Stimulated activated CD8-positive, alpha-beta memory T cell treated with anti-CD3 and anti-CD28 coated beads, Interleukin-4, amount 100 ng/mL, for 24 hours (primary cell): ENCODE measurements at places on chromosomes 2 and 18.

DNA sequence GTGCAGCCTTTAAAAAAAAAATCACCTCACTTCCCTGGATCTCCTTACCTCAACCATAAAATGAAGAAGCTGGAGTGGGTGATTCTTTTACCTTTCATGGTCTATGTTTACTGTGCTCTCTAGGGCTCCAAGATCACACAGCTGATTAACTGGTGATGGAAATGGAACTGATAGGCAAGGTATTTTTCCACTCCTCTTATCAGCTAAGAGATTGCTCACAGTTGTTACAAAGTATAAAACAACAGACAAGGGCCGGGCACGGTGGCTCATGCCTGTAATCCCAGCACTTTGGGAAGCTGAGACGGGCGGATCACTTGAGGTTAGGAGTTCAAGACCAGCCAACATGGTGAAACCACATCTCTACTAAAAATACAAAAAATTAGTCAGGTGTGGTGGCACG is 14.5 kb downstream of the RPS27A start:
- no peak for DNase-seq

DNA sequence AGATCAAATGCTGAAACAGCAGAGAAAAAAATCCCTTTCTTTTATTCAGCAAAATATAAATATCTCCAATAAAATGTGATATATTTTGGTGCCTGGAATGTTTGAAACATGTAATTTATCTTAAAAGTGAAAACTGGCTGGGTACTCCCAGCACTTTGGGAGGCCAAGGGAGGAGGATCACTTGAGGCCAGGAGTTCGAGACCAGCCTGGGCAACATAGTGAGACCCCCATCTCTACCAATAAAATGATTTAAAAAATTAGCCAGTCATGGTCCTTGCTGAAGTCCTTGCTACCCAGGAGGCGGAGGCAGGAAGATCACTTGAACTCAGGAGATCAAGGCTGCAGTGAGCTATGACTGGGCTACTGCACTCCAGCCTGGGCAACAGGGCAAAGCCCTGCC is 8.6 kb downstream of the SH3YL1 start:
- no peak for DNase-seq

DNA sequence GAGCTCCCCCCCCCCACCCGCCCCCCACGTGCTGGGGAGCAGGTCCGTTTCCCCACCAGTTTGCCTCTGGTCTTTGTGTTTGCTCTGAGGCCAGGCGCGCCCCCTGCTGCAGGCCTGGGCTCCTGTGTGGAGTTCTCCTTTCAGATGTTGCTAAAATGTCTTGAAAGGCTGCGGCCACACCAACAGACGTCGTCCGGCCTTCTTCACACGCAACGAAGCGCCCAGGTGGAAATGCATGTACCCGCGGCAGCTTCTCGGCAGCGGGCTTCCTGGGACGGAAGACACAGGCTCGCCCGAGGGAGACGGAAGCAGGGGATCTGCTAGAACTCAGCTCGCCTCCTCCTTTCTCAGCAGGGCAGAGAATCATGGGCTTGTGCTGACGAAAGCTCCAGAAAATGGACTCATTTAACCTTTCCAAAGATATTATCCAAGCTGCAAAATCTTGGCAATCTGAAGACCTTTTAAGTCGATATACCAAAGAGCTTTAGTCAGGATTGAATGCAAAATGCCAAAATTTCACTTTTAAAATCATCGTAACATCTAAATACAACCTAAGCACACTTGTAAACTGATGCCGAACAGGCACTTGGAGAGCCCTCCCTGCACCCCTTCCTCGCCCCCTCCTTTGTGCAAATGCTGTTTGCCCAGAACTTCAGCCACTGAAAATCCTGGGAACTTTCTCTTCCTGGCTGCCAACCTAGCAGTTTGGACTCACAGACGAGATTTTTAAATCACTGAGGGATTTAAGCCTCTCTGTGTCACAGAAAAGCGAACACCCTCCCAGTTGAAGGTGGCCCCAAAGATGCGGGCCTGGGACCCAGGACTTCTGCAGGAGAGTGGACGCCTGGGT is 125.5 kb upstream of the ZNF516 start:
- DNase-seq, result peak; percentile 20

GRCh38 chr2:178374865-178375264 is 76.1 kb downstream of the PRKRA start:
- no peak for DNase-seq

DNA sequence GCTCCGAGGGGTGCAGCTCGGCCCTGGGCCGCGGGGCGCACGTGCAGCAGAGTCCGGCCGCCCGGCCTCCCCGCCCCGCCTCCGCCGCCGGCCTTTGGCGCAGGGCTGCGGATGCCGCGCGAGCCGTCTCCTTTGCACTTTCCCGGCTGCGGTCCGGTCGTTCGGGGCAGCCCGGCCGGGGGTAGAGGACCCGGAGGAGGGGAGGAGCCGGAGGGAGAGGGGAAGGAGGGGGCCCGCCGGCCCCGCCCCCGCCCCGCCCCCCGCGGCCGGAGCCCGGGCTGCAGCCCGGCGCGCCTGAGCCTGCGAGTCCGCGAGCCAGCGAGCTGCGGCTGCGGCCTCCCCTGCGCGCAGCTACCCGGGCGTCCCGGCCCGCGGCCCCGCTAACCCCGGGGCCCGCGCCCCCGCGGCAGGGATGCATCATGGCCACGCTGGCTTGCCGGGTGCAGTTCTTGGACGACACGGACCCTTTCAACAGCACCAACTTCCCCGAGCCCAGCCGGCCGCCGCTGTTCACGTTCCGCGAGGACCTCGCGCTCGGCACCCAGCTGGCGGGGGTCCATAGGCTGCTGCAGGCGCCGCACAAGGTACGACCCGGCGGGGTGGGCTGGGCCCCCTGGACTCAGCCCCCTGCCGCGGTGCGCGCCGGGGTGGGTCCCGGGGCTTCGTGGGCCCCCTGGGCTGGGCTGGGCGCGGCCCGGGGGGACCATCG is at the start of gene FHOD3:
Gene FHOD3, plus strand, starts transcription at position 297 of the 709 bp plus-strand sequence. Its CDS starts 123 bp downstream, at position 420.
- DNase-seq, result no peak

GRCh38 chr2:227939271-227940027 is 68.0 kb downstream of the DAW1 start:
- DNase-seq, result no peak

DNA sequence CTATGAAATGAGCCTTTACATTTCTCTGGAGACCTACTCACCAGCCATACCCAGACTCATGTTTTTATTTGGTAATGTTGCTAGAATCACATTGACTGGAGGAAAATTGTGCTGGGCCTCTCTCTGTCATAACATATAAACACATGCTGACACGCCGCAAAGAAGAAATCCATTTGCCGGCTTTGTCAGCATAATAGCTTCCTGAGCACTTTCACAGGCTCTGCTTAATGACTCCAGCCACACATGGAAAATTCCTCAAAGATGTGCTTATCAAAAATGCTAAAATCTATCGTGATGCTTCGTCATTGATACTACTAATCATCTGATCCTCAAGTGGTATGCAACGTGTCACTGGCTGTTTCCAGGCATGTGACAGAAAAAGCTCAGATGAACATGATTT is 63.1 kb downstream of the RND3 start:
- no peak for DNase-seq

- DNase-seq, result no peak
Measured at GRCh38 chr18:23675236-23675635, 12.5 kb upstream of the ANKRD29 start.

- no peak for DNase-seq
Measured at GRCh38 chr2:116696223-116696622, 1118.3 kb upstream of the DDX18 start.
